ENCODE measurements at places on chromosomes 12 and 14.

DNA sequence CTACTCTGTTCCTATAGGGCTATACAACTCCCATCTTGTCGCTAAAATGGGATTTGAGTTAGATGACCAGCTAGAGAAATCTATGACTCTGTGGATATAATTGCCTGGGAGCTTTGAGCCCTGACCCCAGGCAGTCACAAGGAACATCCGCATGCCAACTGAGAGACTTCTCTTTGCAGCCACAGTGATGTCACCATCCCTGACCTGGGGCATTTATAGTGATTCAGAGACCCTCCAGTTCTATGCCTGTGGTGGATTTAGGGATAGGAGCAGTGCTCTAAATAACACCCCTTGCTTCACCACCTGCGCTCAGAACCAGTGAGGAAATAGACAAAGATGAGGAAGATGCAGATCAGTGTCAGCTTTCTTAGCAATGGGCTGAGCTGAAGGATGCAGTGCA is 86.2 kb downstream of the RIN3 start:
- DNase-seq: no peak

- no peak for DNase-seq
Observed at GRCh38 chr12:82793751-82794281, 107.1 kb downstream of the TMTC2 start.

DNA sequence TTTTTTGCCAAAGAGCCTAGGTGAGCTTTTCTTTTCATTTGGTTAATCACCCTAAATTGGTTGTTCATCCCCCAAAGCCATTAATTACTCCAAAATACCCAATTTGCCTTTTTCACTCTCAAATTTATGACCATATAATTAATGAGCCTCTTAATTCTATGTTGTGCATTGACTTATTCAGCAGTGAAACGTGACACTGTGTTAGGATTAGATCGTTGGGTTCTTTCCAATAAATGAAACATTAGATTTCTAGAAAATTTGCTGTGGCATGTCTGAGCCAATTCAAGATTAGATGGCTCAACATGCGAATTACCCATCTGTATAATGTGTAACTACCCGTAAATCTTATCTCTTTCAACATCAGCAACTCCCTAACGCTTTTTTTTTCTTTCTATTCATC is 273.4 kb downstream of the BMP4 start:
- no peak for DNase-seq

DNA sequence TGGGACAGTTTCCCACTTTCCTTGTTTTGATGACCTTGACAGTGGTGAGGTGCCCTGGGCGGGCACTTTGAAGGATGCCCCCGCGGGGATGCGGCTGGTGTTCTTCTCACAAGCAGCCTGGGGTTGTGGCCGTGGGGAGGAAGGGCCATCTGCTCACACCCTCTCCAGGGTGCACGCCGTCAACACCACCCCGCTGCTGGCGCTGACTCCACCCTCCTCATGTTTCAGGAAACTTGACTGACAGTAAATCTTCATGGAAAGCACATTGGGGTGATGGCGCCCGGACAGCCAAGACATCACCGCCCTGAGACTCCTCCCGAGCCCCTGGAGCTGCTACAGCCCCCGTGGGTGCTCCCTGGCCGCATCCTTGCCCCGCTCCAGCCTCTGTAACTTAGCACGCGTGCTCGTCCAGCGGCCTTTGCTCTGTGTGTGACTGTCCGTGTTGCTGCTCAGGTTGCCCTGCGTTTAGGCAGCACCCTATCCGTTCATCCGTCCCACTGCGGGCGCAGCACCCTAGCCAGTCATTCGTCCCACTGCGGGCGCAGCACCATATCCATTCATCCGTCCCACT is 150.2 kb upstream of the C14orf180 start:
- DNase-seq: no peak

DNA sequence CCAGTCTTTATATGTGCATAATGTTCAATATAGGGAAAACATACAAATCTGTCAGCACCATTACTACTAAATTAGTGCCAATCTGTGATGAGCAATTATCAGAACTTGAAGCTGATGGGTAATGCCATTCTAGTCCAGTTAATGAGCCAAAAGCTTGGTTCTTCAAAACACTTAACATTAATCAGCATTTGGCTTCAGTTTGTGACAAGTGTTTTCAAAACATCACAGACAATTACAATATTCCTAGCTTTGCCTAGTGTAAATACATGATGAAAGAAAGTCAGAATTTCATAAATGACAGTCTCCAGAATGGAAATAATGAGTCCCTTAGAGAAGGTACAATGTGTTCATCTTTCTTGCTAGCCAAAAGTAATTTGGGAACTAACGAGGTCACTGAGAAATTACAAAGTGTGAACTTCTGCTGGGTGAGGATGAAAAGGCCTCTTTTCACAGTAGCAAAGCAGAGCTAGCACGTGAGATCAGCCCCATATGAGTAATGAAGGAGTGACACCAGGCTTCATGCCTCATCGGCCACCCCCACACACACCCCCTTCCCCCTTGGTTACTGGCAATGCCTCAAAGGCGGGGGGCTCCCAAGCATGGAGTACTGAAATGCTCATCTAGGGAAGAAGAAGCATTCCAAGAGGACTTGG is 180.6 kb upstream of the EEA1 start:
- DNase-seq: no peak

DNA sequence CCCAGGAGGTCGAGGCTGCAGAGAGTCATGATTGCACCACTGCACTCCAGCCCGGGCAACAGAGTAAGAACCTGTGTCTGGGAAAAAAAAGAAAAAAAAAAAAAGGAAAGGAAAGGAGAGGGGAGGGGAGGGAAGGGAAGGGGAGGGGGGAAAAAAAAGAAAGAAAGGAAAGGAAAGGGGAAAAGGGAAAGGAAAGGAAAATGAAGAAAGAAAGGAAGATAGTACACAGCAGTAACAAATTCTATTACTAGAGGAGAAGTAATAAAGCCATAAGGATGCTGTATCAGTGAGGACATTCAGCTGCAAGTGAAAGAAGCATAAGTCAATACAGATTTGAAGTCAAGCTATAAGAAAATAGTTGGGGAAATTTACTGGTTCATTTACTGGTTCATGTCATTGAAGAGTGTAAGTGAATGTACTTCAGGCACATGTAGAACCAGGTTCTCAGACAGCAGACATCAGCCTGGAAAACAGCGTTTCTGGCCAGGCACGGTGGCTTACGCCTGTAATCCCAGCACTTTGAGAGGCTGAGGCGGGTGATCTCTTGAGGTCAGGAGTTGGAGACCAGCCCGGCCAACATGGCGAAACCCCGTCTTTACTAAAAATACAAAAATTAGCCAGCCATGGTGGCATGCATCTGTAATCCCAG is 37.4 kb downstream of the NDUFA12 start:
- DNase-seq: no peak

- no peak for DNase-seq
Observed at GRCh38 chr12:83102499-83102898, 415.8 kb downstream of the TMTC2 start.

- DNase-seq: no peak
Observed at GRCh38 chr12:128840862-128841468, 12.3 kb upstream of the GLT1D1 start.

GRCh38 chr14:92288994-92289660 is 33.8 kb upstream of the SLC24A4 start:
- no peak for DNase-seq
